ENCODE measurements at places on chromosomes 3 and 15. TPM values are rescaled to one million over a fixed set of nuclear protein-coding genes. Genes with fewer than 3 reads are reported as not detected.
A peak's percentile ranks its signal among the peaks of the same experiment; 100 is the strongest.

GRCh38 chr15:43516801-43517353, 531 bp upstream of the MAP1A start:
- DNase-seq, result no peak

GRCh38 chr3:47603332-47603731, 24.7 kb upstream of the CSPG5 start:
- DNase-seq, result no peak

- no peak for DNase-seq
These were observed 13.7 kb downstream of the FOXB1 start for GRCh38 chr15:60017538-60018520.

- no peak for DNase-seq
These were observed 25.0 kb upstream of the LINGO1 start for GRCh38 chr15:77657634-77658238.

- DNase-seq, result no peak
These were observed at the start of gene TLR9 for GRCh38 chr3:52225452-52226228. Gene TLR9, minus strand, starts transcription at chr3:52225645. Its CDS starts 116 bp downstream, at chr3:52225529.

GRCh38 chr15:46921891-46922290, 795.4 kb upstream of the SEMA6D start:
- no peak for DNase-seq

GRCh38 chr15:57769266-57769665, 62.8 kb downstream of the POLR2M start:
- DNase-seq, result no peak

GRCh38 chr3:15492847-15493360, 28.6 kb downstream of the COLQ start:
- DNase-seq, result no peak

DNA sequence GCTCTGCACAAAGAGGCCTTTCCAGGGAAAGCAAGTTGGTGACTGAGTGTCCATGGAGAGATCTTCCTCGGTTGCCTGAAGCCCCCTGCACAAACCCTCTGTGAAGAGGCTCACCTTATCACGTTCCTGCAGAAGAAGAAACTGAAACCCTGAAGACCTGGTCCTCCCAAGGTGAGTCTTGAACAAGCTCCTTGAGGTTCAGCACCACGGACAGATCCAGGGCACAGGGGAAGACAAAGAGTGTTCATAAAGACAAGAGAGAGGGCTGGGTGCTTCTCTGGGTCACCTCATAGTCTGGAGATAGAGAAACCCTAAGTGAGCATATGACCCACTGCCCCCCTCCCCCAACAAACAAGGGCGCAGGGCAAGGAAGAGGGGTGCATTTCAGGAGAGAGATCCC, 21.7 kb upstream of the TBC1D21 start:
- peak; percentile 76 for DNase-seq

DNA sequence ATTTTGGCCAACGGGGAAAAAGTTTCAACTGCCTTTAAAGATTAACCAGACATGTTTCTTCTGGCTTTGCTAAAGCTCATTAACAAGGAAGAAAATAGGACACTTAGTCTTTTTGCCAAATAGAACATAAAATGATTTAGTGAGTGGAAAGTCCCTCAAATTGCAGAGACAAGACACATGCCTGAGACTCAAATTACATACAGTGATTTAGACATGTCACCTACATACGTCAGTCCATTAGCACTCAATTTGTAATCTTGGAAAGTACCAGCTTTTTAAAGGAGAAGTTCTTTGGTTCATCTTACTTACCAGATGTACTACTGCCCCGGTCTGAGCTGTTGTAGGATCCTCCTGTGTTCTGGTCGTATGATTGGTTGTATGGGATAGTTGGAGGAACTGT, 1134.2 kb downstream of the ROBO1 start:
- no peak for DNase-seq

Gene SORD
- 34.5 TPM for total RNA-seq

Gene DGKG
- total RNA-seq, result 0.38 TPM

Gene PLCB2
- total RNA-seq, result 11.5 TPM

Gene SERPINI2
- not detected for total RNA-seq

Gene BSN
- total RNA-seq, result 0.67 TPM
